ENCODE measurements at places on chromosomes 12 and 14.

DNA sequence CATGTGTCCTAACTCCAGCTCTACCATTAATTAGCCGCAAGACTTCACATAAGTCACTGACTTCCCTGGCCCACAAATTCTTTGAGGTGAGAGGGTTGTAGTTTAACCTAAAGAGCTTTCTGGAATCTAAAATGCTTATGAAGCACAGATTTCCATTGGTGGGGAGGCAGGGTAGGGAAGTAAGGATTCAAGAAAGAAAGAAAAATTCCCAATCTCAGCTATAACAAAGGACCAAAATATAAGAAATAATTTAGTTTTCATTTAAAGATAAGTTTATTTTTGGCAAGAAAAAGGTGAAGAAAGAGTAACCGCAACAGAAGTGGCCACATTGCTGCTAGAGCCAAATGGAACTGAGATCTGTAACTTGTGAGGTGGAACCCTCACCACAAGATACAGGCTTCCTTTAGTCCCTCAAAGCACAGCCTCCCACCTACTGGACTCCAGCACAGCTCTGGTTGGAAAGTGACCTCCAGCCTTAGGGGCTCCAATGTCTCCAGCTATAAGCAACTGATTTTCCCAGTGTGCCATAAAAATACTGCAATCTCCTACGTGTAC is 23.6 kb downstream of the DAD1 start:
- no peak for DNase-seq

DNA sequence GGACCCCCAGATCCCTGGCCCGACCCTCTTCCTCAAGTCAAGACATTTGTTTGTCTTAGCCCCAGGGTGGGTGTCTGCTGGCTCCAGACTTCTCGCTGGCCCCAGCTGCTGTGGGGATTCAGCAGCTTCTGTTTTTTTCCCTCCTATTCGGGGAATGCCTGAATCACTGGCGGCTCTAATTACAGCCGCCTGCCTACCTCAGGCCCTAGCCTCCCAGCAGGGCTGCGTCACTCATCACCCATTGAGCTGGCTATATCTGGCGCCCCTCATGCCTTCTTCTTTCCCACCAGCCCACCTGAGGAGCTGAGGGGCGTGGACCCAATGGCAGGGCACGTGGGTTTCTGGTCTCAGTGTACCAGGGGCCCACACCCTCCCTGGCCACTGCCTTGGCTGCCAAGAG is 10.1 kb downstream of the KRT80 start:
- DNase-seq, result no peak

GRCh38 chr12:133227281-133227852 is 8.3 kb downstream of the ANHX start:
- no peak for DNase-seq

DNA sequence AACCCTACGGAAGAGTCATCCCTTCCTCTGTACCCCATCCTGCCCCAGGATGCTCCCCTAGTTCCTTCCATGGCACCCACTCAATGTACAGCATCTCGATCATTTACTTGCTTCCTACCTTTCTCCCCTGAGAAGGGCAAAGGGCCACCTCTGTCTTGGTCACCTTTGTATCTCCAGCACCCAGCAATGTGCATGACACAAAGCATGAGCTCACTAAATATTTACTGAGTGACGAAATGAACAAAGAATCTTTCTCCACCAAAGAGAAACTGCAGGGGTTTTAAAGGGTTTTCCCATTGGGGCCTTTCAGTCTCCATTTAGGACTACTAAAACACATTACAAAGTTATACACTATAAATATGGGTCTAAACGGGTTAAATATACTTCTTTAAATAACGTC is 30.6 kb downstream of the ATG14 start:
- DNase-seq, result no peak

- no peak for DNase-seq
These were observed 77.0 kb upstream of the PSMC1 start for GRCh38 chr14:90179357-90179756.

GRCh38 chr14:99991331-99991730 is 73.9 kb upstream of the EVL start:
- no peak for DNase-seq

DNA sequence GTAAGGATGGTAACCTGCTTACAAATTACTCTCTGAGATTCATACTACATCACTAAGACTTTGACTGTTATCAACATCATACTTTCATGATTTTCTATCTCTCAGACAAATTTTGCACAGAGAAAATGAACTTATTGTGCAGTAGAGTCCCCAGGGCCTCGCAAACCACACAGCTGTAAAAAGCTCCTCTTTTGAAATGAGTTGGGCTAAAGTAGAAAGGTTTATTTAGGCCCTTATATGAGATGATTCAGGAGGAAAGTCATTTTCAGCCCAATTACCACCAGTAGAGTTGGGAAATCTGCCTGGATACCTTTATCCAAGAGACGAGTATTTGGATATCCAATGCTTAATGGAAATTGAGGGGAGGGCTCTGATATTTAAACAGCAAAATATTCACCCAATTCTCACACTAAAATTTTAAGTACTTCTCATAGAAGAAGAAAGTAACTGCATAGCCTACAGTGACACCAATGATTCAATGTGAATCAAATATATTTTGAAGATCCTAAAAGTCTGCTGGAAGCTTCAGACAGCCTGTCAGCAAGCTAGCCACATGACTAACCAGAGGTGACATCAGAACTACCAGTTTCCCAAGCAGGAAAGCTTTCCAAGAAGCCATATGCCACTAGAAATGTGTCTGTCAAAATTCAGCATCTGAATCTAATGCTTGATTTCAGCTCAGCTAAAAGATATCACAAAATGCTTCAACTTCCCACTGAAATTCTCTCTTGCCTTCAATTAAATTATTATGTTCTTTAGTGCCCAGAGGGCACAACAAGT is 190.1 kb upstream of the SYT1 start:
- no peak for DNase-seq

DNA sequence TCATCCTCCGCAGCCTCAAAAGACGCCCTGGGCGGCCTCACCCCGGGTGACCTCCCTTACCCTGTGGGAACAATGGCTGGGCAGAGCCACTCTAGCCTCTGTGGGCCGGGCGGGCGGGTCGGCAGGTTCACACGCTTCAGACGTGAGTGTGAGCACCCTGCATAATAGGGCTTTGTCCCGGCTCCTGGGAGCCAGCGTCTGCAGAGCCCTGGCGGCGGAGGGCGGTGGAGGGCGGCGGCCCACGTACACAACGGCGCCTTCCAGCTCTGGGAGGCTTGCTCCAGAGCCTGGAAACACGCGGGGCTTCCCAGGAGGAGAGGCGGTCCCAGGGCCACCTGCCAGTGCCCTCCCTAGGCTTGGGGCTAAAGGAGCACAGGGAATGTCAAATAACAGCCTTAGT is 205.6 kb downstream of the BCL11B start:
- DNase-seq, result no peak

- no peak for DNase-seq
These were observed 85.6 kb upstream of the ATF7IP start for GRCh38 chr12:14279845-14280244.

- no peak for DNase-seq
These were observed 70.3 kb upstream of the NR2C1 start for GRCh38 chr12:95143621-95144205.

- no peak for DNase-seq
These were observed 479.7 kb downstream of the AACS start for GRCh38 chr12:125544960-125545359.

DNA sequence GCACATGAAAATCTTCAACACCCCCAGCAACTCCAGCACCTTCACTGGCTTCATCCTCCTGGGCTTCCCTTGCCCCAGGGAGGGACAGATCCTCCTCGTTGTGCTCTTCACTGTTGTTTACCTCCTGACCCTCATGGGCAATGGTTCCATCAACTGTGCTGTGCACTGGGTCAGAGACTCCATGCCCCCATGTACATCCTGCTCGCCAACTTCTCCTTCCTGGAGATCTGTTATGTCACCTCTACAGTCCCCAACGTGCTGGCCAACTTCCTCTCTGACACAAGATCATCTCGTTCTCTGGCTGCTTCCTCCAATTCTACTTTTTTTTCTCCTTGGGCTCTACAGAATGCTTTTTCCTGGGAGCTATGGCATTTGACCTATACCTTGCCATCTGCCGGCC is 11.5 kb upstream of the OR11G2 start:
- no peak for DNase-seq

GRCh38 chr14:72451054-72451972 is 442.6 kb downstream of the DPF3 start:
- DNase-seq, result no peak

GRCh38 chr12:63915105-63915800 is 70.8 kb downstream of the SRGAP1 start:
- no peak for DNase-seq

DNA sequence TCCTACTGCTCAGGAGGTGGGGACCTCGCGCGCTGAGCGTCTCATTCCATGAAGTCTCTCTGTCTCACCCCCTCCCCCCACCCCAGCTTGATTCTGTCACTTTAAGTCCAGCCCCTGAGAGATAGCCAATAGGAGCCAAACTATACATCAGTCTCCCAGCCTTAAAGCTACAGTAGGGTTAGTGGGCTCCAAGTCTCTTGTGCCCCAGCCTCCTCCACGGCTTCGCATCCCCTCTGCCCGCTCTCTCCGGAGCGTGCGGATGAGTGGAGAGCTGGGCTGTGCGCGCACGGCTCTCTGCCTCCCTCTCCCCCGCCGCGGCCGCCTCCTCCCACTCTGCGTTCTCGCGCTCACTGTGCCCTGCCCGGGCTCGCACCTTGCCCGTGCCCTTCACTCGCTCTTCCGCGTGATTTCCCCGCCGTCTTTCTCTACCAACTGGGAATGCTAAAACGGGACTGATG is at the start of gene ESRRB:
TSS of gene ESRRB (plus strand) at position 191 of the 458 bp plus-strand sequence. CDS start at position 456, 265 bp downstream.
- DNase-seq, result no peak

Measured in germinal center (tissue), 1 donor.